ENCODE measurements at places on chromosomes 16 and 17. TPM values are rescaled to one million over a fixed set of nuclear protein-coding genes. Genes with fewer than 3 reads are reported as not detected.

DNA sequence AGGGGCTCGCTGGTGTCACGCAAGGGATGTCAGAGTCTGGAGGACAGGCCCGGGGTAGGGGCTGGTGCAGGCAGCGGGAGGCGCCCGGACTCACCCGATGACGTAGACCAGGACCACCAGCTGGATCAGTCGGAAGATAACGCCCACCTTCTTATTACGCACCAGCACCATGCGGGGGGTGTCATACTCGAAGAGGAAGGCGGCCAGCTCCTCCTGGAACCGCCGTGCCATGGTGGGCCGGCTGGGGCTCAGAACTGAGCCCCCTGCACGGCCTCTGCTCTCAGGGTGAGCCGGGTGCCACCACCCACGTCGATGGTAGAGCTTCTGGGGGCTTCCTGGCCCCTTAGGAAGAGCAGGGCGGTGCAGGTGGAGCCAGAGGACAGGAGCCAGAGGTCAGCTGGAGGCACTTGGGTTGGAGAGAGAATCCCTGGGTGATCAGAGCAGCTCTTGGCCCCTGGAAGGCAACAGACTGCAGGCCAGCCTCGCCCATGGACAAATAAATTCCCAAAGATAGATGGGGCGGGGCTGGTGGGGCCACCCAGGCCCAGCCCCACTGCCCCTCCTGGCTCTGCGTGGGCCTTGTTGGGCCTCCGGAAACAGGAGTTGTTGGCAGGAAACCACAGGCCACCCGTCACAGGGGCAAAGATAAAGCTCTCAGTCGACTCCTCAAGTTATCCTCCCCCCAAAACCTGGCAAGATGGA is at the start of gene P2RX1:
P2RX1 (minus strand) TSS at position 471 of the 702 bp plus-strand sequence; CDS start at position 231, 240 bp downstream.
- H3K27ac ChIP-seq: peak within 1 kb of the TSS; percentile 31
- peak; percentile 39 for DNase-seq
- H3K4me1 ChIP-seq: peaks cover 39% of the 10 kb centered on the region
- no peaks in the 10 kb centered on the region for H3K27me3 ChIP-seq

DNA sequence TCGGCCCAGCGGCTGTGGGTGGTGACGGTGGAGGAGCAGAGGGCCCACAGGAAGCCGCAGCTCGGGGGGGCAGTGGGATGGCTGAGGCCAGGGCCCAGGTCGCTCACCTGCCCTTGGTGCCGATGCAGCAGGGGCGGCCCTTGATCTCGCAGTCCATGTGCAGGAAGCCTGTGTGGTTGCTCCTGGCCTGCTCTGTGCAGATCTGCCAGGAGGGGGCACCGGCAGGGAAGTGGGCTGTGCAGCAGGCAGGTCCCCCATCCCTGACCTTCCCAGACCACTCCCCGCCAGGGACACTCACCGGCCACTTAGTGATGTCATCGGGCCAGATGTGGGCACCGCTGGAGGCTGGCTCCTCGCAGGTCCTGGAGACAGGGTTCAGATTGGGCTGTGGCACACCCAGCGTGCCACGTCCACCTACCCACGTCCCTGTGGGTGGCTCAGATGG is 6.2 kb downstream of the AANAT start:
- H3K4me1 ChIP-seq: peaks cover 4% of the 10 kb centered on the region
- H3K27ac ChIP-seq: no peak overlapping the region
- H3K4me3 ChIP-seq: no peak overlapping the region
- H3K36me3 ChIP-seq: peaks cover 12% of the 10 kb centered on the region
- no peaks in the 10 kb centered on the region for H3K27me3 ChIP-seq
- DNase-seq: no peak

- no peak overlapping the region for H3K27ac ChIP-seq
- DNase-seq: no peak
- H3K4me1 ChIP-seq: peaks cover 10% of the 10 kb centered on the region
- H3K36me3 ChIP-seq: peaks cover 4% of the 10 kb centered on the region
- H3K27me3 ChIP-seq: no peaks in the 10 kb centered on the region
These were observed 40.5 kb downstream of the DHRS7B start for GRCh38 chr17:21167303-21167702.

Gene NTN1
- 0.02 TPM for total RNA-seq

DNA sequence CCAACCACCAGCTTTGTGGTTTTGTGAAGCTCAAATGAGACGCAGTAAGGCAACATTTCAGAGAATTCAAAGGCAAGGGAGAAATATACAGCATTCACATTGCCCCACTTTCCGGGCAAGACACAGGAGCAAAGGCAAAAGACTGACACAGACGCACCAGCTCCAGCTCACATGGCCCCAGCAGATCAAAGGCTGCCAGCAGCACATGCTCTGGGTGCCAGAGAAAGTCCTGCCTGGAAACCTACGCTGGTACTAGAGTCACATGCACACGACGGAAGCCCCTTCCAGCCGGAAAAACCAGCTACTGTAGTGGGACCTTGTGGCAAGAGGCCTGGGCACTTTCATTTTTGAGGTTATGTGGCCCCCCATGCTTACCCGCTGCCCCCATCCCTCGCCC is 50.1 kb downstream of the GTF3C1 start:
- no peak overlapping the region for H3K27ac ChIP-seq
- H3K36me3 ChIP-seq: peaks cover 43% of the 10 kb centered on the region
- no peaks in the 10 kb centered on the region for H3K27me3 ChIP-seq
- DNase-seq: no peak
- H3K4me3 ChIP-seq: no peak overlapping the region
- no peaks in the 10 kb centered on the region for H3K4me1 ChIP-seq

GRCh38 chr16:61957075-61957855 is 79.0 kb downstream of the CDH8 start:
- H3K27me3 ChIP-seq: no peaks in the 10 kb centered on the region
- no peak for DNase-seq
- H3K36me3 ChIP-seq: no peaks in the 10 kb centered on the region
- no peaks in the 10 kb centered on the region for H3K4me1 ChIP-seq
- H3K27ac ChIP-seq: no peak overlapping the region

- no peak for DNase-seq
- H3K36me3 ChIP-seq: peaks cover 4% of the 10 kb centered on the region
- H3K4me1 ChIP-seq: peaks cover 3% of the 10 kb centered on the region
These were observed at the start of gene SOX9 for GRCh38 chr17:72120642-72121163. TSS of gene SOX9 (plus strand) at chr17:72121020. CDS start at chr17:72121392, 372 bp downstream.

Gene PTX4
- total RNA-seq: not detected

GRCh38 chr17:7211491-7212273 is 8.0 kb downstream of the DLG4 start:
- no peak overlapping the region for H3K27ac ChIP-seq
- H3K36me3 ChIP-seq: no peaks in the 10 kb centered on the region
- no peak overlapping the region for H3K4me3 ChIP-seq
- H3K4me1 ChIP-seq: peaks cover 48% of the 10 kb centered on the region

DNA sequence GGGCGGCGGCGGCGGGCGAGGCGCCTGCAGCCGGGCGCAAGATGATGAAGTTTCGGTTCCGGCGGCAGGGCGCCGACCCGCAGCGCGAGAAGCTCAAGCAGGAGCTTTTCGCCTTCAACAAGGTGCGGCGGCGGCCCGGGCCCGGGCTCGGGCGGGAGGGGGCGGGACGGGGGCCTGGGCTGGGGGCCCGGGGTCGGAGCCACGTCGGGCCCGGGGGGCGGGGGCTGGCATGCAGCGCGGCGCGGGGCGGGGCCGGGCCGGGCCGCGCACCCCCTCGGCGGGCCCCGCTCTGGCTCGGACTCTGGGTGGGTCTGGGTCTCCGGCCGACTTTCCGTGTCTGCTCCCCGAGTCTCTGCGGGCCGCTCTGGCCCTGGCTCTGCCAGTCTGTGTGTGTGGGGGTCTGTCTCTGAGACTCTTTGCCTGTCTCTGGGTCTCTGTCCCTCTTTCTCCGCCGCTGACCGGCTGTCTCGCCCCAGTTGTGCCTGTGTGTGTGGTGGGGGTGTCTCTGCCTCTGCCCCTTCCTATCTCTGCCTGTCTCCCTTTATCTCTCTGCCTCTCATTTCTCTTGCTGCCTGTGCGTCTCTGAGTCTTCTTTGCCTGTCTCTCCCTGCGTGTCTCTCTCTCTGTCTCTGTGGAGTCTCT is 328 bp downstream of the LLGL1 start:
- DNase-seq: no peak
- H3K27ac ChIP-seq: peak overlapping the region; percentile 88
- no peaks in the 10 kb centered on the region for H3K27me3 ChIP-seq
- H3K36me3 ChIP-seq: no peaks in the 10 kb centered on the region
- peaks cover 28% of the 10 kb centered on the region for H3K4me1 ChIP-seq
- peak overlapping the region; percentile 87 for H3K4me3 ChIP-seq

DNA sequence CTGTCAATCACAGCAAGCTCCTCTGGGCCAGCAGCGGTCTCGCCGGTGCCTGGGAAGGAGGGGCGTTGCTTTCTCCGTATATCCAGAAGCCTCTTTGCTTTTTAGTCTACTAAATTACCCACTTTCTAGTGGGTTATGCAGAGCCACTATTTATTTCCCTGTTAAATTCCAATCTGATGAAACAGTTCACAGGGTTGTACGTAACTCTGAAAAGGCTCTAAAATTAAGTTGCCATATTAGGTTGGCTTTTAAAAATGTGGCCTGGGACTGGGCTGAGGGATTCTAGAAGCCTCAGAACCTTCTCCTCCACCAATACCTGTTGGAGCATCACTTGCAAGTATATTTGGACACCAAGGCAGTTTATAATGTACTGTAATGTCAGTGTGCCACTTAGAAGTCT is 27.2 kb downstream of the MARCHF10 start:
- DNase-seq: no peak
- H3K4me1 ChIP-seq: no peaks in the 10 kb centered on the region
- H3K36me3 ChIP-seq: no peaks in the 10 kb centered on the region
- H3K4me3 ChIP-seq: no peak overlapping the region

GRCh38 chr17:78969865-78970264 is 9.9 kb downstream of the LGALS3BP start:
- no peak for DNase-seq
- H3K36me3 ChIP-seq: peaks cover 22% of the 10 kb centered on the region
- H3K4me3 ChIP-seq: no peak overlapping the region
- H3K27me3 ChIP-seq: no peaks in the 10 kb centered on the region
- H3K4me1 ChIP-seq: peaks cover 12% of the 10 kb centered on the region

Gene CDH8
- total RNA-seq: not detected

- H3K27ac ChIP-seq: no peak overlapping the region
- no peaks in the 10 kb centered on the region for H3K27me3 ChIP-seq
- no peak for DNase-seq
- no peak overlapping the region for H3K4me3 ChIP-seq
- no peaks in the 10 kb centered on the region for H3K36me3 ChIP-seq
- no peaks in the 10 kb centered on the region for H3K4me1 ChIP-seq
These were observed 90.1 kb upstream of the GOT2 start for GRCh38 chr16:58824201-58824600.

- no peak overlapping the region for H3K4me3 ChIP-seq
- no peak overlapping the region for H3K27ac ChIP-seq
- H3K27me3 ChIP-seq: peaks cover 34% of the 10 kb centered on the region
These were observed 2.3 kb upstream of the FA2H start for GRCh38 chr16:74776926-74777325.

Gene ADCY9
- 10.4 TPM for total RNA-seq

DNA sequence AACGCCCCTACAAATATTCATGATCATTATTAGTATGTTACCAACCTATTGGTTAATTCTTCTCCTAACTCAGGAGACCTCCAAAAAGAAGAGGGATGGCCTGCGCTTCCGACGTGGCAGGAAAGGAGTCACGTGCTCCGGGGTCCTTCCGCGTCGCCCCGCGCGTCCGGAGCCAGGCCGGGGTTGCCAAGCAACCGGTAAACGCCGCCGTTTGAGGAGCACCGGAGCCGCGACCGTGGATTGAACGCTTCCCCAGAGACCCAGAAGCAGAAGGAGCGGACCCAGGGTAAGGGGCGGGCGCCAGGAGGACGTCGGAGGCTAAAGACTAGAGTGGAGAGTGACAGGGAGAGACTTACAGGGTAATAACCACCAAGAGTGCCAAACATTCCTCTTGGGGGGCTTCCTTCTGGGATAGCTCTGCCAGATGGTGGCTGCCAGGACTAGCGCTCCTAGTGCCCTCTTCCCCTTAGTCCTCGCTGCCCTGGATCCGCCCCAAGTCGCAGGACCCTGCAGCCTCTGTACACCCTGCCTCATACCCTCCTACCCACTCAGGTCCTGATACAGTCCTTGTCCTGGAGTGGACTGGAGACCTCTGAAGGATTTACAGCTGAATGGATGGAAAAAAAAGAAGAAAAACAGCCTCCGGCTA is at the start of gene DNAI2:
DNAI2 (plus strand) TSS at position 175 of the 649 bp plus-strand sequence. CDS start 7,584 bp downstream, outside the sequence.
- H3K4me1 ChIP-seq: peaks cover 43% of the 10 kb centered on the region
- H3K36me3 ChIP-seq: no peaks in the 10 kb centered on the region
- H3K27ac ChIP-seq: peak within 1 kb of the TSS; percentile 87
- H3K4me3 ChIP-seq: peak within 1 kb of the TSS; percentile 68

DNA sequence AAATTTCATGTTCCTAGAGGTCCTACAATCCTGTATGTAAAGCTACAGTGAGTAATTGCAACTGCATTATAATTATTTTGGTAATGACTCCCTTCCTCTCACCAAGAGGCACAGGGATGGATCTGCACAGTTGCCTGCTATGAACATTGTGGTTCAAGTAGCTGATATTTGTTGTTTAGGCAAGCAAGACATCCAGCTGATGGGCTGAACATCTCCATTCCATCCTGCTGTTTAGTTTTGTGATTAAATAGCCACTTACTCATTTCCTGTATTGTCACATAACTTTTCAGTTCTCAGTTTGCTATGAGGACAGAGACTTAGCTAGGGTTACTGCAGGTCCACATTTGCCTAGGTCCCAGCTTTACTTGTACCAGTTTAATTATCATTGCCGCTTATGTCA is 181.2 kb upstream of the TBX2 start:
- DNase-seq: no peak
- peaks cover 54% of the 10 kb centered on the region for H3K4me1 ChIP-seq
- peaks cover 3% of the 10 kb centered on the region for H3K36me3 ChIP-seq
- no peaks in the 10 kb centered on the region for H3K27me3 ChIP-seq
- no peak overlapping the region for H3K27ac ChIP-seq

GRCh38 chr17:18070861-18071340 is 16.8 kb upstream of the DRG2 start:
- H3K4me3 ChIP-seq: no peak overlapping the region
- no peak overlapping the region for H3K27ac ChIP-seq
- peaks cover 20% of the 10 kb centered on the region for H3K27me3 ChIP-seq
- peaks cover 10% of the 10 kb centered on the region for H3K4me1 ChIP-seq
- H3K36me3 ChIP-seq: no peaks in the 10 kb centered on the region

Gene SCIMP
- not detected for total RNA-seq

DNA sequence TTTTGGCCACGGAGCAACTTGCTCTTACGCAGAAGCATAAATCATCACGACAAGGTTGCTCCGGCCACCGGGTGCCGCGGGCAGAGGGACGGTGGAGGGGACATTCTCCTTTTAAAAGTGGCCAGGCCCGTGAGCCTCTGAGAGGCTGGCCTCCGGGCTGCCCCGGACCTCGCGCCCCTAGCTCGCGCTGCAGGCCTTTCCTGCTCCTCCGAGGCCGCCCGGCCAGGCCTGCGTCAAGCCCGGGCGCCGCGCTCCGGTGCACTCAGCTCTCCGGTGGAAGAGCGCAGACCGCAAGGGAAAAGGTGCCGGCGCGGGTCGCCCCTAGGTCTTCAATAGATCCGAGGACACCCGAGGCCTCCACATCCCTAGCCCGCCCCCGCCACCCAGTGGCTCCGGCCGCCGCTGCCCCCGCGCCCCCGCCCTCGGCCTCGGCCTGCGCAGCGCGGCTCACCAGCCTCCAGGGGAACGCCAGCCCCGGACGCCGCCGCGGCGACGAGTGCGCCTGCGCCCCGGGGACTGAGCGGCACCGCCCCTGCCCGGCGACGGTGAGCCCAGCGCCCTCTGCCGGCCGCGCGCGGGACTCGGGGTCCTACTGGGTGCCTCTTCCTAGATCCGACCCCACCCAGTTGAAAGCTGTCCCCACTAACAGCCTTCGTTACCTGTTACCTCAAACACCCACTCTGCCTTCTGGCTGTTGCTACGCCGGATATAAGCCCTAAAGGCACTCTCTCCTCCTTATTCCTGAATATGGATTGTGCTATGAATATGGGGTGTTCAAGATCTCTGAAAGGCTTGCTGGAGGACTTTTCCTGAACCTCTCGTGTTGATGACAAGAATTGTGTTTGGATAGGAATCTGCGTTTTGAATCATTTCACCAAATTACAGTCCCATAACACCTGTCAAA is at the start of gene LYRM9:
LYRM9 (minus strand) TSS at position 500 of the 904 bp plus-strand sequence. CDS start 10,671 bp downstream, outside the sequence.
- H3K27me3 ChIP-seq: peaks cover 27% of the 10 kb centered on the region
- peak; percentile 90 for DNase-seq
- H3K27ac ChIP-seq: peak within 1 kb of the TSS; percentile 81
- peaks cover 22% of the 10 kb centered on the region for H3K4me1 ChIP-seq
- H3K36me3 ChIP-seq: no peaks in the 10 kb centered on the region
- H3K4me3 ChIP-seq: peak within 1 kb of the TSS; percentile 72
